ENCODE measurements at places on chromosomes 12 and 14.

- DNase-seq, result no peak
Observed at GRCh38 chr12:125069616-125070015, 4.4 kb downstream of the AACS start.

GRCh38 chr14:66288511-66288910 is 197.7 kb upstream of the CCDC196 start:
- DNase-seq, result peak; percentile 63

GRCh38 chr14:61678975-61679374 is 16.3 kb upstream of the HIF1A start:
- DNase-seq, result no peak

DNA sequence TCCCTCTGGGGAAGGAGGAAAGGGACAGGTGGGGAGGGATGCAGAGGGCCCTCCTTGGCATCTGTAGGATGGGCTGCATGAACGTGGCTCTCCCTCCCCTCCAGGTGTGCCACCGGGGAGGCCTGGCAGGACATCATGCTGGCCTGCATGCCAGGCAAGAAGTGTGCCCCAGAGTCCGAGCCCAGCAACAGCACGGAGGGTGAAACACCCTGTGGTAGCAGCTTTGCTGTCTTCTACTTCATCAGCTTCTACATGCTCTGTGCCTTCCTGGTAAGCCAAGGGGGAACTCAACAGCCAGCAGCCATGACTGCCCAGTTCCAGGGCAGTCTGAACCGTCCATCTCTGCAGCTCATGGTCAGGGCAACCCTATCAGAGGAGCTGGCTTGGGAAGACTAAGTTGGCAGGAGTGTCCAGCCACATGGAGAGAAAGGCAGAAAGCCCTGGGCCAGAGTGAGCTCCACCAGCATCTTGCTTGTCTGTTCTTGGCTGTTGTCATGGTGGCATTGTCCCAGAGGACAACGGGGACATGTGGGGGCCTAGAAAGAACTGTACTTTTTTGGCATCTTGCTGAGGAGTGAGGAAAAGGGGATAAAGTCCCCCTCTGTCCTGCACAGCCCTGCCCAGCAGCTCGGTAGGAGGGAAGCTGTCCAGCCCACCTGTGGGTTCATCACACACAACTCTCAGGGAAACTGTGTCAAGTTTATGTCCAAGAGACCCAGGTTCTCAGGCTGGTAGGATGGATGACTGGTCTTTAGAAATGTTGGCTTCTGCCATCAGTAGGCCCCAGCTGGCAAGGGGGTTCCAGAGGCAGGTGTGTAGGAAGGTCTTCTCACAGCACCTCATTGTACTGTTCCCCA is 129.8 kb upstream of the FKBP4 start:
- DNase-seq, result no peak

DNA sequence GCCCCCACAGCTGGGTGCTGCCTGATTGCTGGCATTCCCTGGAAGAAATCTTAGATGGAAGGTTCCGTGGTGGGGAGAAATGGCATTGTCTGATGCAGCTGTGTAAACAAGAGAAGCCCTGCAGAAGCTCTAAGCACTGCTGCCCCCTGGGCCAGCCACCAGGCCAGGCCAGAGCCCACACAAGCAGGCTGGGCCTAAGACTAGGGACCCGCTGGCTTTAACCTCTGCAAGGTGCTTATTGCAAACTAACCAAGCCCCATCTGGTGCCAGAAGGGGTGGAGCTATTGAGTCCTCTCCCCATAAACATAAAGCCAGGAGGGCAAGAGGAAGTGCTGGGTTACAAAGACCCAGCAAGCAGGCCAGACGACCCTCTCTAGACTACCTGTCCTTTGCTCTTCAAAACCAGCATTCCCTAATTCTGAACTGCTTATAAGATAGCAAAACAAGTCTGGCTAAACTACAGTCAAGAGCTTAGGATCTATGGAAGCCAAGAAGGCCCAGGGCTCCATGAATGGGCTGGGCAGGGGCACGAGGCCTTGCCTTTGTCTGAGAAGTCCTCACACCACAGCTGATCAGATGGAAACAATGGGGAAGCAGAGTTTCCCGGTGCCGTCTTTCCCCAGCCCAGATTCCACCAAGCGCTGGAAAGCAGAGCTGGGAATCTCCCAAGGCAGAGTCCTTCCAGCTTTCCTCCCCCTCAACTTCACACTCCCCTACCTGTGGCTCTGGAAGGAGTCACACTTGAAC is 28.8 kb downstream of the P2RX4 start:
- DNase-seq, result no peak

DNA sequence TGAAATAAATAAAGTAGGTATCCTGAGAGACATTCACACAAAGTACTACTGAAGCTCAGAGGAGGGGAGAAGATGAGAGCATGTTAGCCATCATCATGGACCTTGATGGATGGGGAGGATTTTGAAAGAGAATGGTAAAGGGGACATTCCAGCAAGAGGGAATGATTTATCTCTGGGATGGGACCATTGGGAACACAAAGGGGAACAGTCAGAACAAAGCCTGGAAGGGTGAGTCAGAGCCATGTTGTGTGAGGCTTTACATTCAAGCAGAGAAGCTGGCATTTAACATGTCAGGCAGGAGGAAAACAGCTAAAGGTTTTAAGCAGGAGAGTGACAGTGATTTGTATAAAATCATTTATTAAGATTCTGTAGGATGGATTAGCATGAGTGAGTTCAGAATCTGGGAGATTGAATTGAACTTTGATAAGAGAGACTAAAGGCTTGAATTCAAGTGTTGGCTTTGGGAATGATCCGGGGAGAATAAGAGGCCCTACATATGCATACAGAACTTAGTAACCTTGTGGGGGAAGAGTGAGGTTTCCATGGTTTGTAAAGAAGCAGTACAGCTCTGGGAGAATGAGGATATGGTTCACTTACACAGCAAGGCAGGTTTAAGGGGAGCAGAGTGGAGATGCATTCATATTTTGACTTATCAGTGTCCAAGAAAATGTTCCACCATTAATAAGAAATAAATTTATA is 174.4 kb downstream of the SYT10 start:
- DNase-seq, result no peak

GRCh38 chr12:65275627-65276026 is 2.9 kb upstream of the MSRB3 start:
- DNase-seq, result no peak

All from EL (cell line).